ENCODE measurements at places on chromosomes 1 and 21.

- DNase-seq, result peak; percentile 62
These were observed 42.4 kb upstream of the LRRC8C start for GRCh38 chr1:89590341-89591080.

DNA sequence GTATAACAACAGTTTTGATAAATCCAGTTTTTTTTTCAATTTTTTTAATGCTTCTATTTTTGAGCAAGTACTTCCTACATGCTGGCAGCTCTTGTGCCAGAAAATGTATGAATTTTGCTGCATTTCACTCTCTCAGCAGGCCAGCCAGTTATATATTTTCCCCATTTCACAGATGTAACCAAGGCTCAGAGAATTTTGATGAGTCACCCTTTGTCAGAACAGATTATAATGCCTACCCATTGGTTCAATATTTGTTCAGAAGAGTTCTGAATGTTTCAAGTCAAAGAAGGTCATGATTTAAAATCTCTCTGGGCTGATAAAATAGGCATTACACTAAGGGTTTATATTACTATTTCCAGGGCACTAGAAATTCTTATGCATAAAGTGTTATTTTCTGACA, 452.2 kb downstream of the RWDD3 start:
- DNase-seq, result no peak

- no peak for DNase-seq
These were observed 64.9 kb downstream of the TGFB2 start for GRCh38 chr1:218409946-218410510.

DNA sequence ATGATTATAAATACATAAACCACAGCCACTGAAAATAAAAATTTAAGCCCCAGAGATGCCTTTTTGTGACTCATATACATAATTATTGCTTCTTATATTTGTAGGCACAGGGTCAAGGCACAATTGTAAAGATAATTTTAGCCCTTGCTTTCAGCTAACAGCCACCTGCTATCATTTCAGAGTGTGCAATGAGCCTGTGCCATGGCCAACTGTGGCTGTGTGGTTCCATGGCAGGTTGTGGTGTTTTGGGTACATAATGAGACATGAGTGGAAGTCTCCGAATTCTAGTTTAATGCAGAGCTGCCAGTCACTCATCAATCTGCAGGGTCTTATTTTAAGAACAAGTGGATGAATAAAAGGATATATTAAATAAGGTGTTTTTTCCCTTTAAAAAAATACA, 346.9 kb upstream of the SNX7 start:
- no peak for DNase-seq

DNA sequence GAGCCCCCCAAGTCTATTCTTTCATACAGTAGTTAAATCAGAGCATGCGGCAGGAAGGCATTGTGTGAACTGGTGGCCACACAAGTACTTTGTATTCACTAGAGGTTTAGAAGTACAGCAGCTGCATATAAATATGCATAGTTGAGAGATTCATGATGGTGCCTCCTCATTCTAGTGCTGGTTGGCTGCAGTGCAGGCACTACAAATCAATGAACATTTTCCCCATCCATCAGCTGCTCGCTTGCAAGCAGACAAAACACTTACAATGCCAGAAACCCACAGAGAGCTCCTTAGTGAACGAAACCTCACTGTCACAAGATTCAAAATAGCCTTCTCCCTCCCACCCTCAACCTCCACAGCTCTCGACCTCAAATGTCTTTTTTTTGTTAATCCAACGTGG, 726.2 kb downstream of the USP25 start:
- no peak for DNase-seq

- DNase-seq, result no peak
These were observed 235.0 kb upstream of the KIAA0040 start for GRCh38 chr1:175427625-175428024.

GRCh38 chr1:92366040-92366395, 67.2 kb downstream of the RPAP2 start:
- DNase-seq, result no peak

DNA sequence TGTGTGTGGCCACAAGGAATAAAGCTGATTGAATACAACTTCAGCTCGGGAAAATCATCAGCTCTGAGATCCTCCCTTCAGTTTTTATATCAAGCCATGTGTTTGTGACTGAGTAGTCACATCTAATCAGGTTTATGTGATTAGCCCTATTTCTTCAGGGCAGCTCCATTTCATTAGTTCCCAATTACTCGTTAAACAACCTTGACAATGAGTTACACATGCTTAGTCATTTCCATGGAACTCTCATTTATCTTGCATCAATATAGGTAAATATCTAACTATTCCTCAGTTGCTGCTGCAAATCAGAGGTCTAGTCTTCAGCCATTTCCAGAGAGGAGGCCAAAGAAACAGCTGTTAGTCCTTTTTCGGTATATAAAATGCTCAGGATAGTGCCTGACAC, 16.3 kb downstream of the CRB1 start:
- no peak for DNase-seq

- no peak for DNase-seq
These were observed 9.1 kb upstream of the TMEM61 start for GRCh38 chr1:54971317-54971791.

- DNase-seq, result peak; percentile 71
These were observed 31.4 kb upstream of the C1orf185 start for GRCh38 chr1:51070640-51071039.

DNA sequence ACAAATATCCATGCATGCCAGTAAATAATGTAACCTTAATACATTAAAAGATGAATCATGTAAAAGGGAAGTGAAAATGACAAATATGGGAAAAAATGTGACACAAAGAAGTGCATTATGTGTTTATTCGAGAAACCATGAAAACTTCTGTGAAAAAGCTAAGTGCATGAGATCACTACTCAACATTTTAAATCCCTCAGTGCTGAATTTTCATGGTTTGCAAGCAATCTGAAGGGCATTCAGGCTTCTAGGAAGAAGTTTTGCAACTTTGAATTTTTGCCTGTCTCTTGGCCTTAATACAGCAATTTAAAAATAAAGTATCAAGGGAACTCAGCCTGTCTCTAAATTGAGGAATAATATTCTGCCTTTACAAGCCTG, 78.2 kb downstream of the MAP3K7CL start:
- peak; percentile 89 for DNase-seq

- DNase-seq, result no peak
These were observed 104.6 kb downstream of the ZBTB18 start for GRCh38 chr1:244155661-244156060.

- DNase-seq, result no peak
These were observed 98.8 kb downstream of the LBR start for GRCh38 chr1:225329041-225329440.

DNA sequence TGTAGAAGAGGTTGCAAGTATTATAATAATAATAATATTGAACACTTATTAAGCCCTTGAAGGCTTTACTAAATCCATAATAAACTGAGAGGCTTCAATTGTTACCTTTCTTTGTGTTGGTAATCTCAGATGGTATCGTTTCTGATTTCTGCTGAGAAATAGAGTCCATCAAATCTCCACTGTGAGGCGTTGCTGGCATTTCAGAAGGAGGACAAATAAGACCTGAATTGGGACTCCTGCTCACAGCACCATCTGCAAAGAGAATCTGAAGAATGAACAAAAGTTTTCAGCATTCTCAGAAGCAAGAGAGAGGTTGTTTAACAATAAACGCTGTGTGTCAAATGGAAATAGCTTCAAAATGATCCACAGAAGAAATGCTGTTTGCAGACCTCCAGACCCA, 93.7 kb downstream of the WDR3 start:
- no peak for DNase-seq

DNA sequence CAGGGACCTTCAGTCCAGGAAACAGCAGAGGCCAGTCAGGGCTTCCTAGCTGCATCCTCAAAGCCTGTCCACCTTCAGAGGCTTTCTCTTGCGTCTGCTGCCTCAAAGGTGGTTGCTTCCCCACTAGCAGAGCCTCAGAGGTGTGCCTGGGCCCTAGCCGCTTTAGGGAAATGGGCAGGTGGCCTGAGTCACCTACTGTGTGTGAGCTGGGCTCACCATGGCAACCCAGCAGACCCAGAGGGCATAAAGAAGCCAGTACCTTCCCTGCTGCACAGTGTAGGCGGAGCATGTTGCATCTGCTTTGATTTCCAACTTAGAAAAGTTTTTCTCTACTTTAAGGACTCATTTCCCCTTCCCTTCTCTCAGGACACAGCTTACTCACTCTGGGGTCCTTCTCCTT, 12.5 kb downstream of the SLC9A1 start:
- DNase-seq, result no peak

GRCh38 chr1:210822241-210822640, 311.7 kb downstream of the KCNH1 start:
- no peak for DNase-seq

DNA sequence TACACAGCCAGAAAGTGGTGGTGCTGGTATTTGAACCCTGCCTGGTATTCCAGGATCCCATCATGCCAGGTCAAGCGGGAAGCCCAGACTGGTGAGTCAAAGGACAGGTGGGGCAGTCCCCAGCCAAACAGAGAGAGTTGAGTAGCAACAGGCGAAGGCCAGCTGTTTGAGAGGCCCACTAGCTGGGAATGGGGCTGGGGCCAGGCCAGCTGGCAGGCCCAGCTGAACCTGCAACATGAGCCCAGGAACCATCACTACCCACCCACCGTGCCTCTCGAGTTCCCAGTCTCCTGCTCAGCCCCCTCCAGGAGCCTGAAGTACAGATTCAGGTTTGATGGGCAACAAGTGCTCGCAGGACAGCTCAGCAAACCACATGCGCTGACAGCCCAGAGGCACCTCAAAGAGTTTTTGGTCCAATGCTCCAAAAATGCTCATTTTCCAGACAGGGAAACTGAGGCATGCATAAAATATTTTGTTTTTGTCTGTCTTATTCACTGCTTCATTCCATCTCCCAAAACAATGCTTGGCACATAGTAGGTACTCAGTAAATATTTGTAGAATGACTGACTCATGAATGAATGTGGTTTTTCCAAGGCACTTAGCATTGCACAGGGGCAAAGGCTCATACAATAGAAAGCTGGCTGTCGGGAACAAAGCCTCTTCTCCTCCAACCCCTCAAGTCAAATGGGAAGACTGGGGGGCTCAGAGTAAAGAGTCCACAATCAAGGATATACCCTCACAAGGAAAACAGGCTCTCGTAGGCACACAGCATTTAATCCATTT, 42.5 kb upstream of the CLIC4 start:
- peak; percentile 23 for DNase-seq

GRCh38 chr21:36747815-36748383, 49.0 kb downstream of the SIM2 start:
- peak; percentile 63 for DNase-seq

DNA sequence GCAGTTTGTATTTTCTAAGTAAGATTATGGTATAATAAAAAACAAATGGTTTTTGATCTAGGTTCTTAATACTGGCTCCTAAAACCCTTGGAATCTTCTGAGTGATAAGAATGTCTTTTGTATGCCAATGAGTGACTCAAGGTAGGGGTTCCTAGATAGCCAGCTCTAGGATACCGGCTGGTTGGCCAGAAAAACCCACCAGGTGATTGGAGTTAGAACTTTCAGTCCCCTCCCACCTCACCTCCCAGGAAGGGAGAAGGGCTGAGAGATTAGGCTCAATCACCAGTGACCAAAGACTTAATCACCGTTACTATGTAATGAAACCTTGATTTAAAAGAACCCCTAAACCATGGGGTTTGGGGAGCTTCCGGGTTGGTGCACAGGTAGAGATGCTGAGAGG, 8.7 kb upstream of the BRDT start:
- DNase-seq, result no peak

- DNase-seq, result peak; percentile 93
These were observed 192.3 kb downstream of the SLC45A1 start for GRCh38 chr1:8510041-8510823.

- DNase-seq, result no peak
These were observed 656.7 kb downstream of the AJAP1 start for GRCh38 chr1:5311147-5311546.

- DNase-seq, result peak; percentile 5
These were observed 16.5 kb downstream of the KRTAP19-1 start for GRCh38 chr21:30463713-30464112.

Measured in adipocyte (in vitro differentiated cells).